ENCODE measurements at places on chromosomes 1 and 21.

DNA sequence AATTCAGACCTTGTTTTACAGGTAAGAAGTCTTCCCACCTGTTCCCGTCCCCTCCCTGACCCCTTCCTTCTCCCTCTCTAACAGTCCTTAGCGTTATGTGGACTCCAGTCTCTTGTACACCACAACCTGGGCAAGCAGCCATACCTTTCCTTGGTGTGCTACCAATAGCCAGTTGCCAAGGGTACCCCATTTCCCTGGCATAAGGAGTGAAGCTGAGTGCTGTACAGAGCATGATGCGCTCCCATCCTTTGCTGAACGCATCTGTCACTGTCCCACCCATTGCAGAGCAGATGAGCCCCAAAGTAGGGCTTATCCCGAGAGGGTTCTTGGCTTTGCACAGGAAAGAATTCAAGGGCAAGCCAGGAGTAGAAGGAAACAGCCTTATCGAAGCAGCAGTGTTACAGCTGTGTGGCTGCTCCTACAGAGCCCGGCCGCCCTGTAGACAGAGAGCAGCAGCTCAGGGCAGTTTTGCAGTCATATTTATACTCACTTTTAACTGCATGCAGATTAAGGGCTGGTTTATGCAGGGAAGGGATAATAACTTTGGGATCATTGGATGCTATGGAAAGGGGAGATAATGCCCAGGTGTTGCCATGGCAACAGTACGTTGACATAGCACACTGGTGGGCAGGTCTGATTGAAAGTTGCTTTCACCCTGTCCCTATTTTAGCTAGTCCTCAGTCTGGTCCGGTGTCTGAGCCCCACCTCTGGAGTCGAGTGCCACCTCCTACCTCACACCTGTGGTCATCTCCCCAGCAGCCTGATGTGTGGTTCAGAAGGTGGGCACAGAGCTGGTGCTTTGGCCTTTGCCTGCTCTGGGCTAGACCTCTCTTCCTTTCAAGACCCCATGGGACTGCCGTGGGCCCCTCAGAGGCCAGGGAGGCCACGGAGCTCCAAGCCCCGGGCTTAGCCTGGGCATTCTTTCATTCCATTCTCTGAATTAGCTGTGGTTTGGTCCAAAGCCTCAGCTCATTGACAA is 5.1 kb downstream of the FHAD1 start:
- no peak for ATAC-seq

DNA sequence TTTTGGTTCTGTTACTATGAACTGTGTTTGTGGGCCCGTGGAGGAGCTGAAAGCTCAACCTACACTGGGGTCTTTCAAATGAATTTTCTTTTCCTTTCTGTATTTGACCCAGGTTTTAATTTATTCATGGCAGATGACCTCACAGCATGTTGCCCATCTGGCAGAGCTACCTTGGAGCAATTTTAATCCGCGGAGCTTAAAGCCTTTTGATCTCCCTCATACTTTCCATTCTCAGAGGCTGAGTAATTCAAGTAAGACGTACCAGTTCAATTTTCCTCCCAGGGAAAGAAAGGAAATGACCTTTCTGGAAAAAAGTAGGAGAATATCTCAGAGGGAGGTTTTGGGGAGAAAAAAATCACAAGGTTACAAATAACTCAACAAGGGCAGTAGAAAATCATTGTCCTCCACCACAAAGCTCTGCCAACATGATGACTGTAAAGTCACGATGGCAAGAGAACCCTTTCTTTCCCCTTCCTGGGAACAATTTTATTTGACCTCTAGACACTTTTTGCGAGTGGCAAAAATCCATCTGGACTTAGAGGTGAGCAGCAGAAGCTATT is 21.6 kb upstream of the PCP4 start:
- no peak for ATAC-seq

DNA sequence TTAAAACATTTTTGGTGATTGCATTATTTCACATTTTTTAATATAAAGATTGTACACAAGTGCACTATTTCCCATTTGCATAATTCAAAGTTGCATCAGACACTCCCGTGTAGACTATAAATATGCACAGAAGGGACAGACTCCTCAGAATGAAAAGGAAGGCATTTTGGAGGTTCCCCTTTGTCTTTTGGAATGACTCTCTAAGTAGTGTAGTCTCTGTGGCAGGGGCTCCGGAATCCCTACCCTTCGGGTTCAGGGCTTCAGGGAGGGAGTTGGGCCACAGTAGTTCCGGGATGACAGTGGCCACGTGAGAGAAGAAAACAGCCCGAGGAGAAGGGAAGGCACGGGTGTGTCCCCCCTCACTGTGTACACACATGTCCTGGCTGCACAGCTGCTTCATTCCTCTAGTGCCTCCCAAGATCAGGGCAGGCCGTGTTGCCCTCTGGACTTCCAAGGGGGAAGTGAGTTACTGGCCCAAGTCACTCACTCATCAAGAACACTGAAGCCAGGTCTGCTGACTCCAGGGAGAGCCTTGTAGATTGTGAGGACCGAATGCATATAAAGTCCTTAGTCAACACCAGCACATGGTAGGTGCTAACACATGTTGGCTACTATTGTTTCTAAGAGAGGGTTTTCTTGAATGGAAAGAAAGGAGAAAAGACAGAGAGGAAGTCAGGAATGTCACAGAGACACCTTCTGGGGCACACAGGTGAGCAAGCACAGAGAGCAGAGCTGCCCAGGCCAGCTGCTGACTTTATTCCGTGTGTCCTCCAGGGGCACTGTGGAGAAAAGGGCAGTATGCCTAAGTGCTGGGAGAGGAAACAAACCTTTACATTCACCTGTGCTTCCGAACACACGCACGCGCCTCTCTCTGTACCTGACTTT is 39.8 kb downstream of the LHX4 start:
- ATAC-seq, result peak; percentile 68

- no peak for ATAC-seq
Observed at GRCh38 chr1:116931016-116931918, 21.6 kb downstream of the PTGFRN start.

GRCh38 chr1:115676498-115677181 is 34.9 kb downstream of the VANGL1 start:
- ATAC-seq, result peak; percentile 15

GRCh38 chr21:45277101-45278045 is 10.3 kb downstream of the POFUT2 start:
- ATAC-seq, result no peak

DNA sequence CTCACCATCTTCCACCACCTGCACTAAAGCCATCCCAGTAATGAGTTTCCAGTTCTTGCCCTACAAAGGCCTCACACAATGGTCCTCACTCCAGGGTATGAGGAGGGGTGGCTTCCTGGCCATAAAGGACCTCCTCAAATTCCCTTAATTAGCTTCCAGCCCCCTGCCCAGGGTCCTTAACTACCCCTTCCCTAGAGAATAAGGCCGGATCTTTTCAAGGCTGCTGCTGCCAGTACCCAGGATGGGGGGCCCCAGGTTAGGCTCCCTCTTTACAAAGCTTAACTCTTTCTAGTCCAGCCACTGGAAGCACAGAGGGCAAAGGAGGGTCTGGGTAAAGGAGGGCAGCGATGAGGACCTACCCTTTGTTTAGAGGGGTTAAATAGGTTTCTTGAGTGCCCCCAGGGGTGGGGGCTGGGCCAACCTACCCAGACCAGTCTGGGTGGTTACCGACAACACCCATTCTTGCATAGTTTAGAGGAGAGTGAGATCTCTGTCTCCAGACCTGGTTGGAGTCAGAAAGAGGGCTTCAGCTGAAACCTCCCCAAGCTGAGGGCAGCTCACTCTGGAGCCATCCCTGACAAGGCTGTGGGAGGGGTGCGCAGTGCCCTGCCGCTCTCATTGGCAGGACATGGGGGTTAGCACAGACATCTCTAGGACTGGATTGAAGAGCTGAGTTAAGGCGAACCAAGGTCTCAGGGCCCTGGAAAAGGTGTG is 7.1 kb downstream of the BLACAT1 start:
- no peak for ATAC-seq

DNA sequence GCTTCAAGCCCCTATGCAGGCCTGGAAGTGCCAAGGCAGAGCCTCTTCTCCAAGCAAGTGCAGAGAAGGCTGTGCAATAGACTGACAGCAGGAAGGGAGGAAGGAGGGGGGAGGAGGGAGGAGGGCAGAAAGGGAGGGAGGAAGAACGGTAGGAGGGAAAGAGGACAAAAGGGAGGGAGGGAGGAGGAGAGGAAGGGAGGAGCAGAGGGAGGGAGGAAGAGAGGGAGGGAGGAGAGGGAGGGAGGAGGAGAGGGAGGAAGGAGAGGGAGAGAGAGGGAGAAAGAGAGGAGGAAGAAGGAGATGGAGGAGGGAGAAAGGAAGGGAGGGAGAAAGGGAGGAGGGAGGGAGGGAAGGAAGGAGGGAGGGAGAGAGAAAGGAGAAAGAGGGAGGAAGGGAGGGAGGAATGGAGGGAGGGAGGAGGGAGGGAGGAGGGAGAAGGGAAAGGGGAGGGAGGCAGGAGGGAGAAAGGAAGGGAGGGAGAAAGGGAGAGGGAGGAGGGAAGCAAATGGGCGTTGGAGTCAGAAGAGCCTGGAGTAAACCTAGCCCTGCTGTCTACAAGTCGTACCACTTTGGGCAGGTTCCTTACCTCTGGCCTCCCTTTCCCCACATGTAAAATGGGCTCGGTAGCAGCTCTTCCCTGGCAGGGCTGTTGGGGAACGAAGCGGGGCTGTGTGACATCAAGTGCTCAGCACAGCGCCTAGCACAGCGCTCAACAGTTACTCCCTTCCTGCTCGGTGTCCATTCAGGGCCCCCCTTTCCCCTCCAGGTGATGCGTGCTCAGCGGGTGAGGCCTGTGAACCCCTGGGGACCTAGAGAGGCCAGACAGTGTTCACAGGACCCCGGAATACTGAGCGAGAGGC is 244.6 kb downstream of the NPHP4 start:
- ATAC-seq, result no peak

DNA sequence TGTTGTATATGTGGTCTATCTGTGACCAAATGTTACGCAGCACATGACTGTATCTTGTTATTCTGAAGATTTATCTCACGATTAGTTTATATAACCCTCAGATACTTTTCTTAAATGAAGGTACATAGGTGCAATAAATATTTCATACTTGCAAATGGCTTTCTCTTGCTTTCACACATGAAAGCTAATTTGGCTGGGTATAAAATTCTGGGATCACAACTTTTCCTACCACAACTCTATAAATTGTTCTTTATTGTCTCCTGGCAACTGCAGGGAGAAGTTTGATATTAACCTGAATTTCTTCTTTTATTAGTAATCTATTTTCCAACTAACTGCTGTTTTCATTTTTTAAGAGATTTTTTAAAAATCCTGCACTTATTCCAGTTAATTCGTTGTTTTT is 58.9 kb downstream of the KCNK2 start:
- ATAC-seq, result no peak

DNA sequence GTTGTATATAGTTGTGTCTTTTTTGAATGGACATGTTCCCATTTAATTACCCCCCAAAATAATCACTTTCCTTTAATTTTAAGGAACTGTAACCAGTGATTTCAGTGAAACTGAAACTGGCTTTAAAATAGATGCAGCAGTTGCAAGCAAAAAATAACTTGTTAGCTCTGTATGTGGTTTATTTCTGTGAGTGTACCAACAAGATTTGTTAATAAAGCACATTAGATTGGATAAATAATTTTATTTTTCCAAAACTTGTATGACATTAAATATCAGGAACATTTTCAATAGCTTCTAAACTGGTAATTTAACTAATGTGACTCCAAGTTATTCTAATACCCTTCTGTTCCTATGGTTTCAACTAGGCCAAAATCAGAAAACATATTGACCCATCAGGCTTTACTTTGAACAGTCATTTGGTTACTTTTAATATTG is 184.3 kb upstream of the CACYBP start:
- no peak for ATAC-seq

- ATAC-seq, result no peak
Observed at GRCh38 chr1:229079016-229079595, 191.8 kb upstream of the RAB4A start.

DNA sequence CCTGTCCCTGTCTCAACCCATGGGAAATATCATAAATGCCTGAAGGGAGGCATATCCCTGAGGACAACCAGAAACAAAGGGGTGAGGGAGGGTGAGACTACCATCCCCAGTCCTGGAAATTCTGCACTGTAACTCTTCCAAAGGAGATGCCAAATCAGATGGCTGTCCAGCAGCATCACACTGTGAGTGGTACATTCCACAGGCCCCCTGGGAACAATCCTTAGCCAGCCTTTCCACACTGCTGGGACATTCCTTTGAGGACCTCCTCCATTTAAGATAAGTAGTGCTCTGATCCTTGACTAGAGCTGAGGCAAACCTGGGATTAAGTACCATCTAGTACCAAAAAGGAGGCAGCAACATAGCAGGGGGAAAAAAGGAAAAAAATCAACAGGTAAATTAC is 10.7 kb downstream of the IVL start:
- no peak for ATAC-seq
